Type B pancreatic cell (in vitro differentiated cells): ENCODE measurements at places on chromosomes 7 and 10.

DNA sequence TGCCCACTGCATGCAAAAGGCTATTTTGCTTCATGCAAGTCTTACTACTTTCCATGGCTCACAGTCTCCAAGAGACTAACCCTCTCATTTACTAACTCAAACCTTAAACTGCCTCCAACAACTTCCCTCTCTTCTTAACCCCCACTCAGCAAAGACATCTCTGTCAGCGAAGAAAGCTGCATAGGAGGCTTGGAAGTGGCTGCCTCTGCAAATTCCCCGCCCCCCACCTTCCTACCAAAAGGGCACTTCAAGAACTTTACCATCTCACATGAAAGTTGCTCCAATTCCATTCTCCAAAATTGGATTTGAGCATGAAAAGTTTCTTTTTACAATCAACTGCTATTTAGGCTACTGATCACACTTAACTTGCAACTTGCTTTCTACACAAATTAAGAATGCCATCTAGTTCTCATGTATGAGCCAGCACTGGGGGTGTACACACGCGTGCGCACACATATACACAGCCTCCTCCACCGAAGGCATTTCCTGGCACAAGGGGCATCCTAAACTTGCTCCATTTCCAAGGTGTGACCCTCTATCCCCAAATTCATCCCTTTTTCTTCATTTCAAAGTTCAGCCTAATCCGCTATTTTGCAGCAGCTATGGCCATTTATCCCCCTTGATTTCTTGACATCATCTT lies 1.8 kb downstream of the CCDC6 start:
- no peak for DNase-seq

GRCh38 chr7:98439484-98439883 lies 38.6 kb upstream of the BAIAP2L1 start:
- DNase-seq: no peak

DNA sequence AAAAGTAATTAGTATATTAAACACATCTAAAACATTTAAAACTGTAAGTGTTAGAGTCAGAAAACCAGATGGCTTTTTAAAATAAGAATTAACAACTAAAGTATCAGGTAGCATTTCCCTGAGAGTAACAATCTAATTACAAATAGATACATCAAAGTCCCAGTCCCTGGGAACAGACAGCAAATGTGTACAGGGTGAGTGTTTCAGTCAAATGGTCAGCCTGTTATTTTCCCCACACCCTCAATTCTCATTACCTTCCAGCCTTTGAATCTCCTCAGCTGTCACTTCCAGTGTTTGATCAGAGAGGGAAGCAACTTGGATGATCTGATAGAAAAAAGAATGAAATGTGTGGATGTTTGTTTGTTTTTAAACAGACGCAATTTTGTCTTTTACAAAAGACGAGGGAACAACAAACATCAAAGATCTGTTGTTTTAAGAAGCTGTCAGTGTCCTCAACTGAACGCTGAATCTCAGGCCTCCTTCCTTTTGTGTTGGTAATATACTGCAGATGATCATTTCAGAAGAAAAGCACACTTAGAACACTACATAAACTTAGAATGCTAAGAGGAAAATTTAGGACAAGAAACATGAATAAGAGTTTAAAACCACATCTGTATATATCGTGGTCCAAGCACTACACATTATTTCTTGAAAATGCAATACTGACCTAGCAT lies 29.8 kb downstream of the CEP41 start:
- DNase-seq: no peak

DNA sequence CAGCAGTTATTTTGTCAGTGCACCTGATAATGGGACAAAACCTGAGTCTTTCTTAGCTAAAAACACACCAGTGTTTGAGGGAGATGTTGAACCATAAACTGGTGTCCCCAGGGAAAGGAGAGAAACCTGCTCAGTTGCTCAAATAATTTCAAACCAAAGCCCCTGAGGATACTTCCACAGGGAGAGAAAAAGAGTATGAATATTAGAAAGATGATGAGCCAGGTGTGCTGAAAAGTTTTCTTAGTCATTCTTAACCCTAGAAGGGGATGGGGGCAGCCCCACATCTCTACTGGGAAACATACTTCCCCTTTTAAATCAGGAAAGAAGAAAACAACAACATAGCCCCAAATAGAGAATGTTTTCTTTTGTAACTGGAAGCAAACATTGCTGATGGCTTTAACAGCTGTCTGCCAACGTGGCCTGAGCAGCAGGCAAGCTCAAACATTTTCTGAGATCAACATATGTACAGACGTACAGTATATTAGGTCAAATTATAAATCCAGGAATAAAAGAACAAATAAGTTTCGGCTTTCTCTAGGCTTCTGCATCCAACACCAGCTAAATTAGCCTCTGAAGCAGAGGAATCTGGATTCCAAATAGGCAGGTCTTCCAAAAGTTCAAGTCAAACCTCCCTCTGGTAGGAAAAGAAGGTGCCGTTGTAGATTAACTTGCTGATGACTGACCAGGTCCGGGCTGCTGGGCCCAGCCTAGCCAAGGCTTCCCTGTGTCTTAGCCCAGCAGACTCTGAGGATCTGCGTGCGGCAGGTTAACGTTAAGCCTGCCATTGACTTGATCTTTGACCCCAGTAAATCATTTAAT lies 30.5 kb upstream of the FBXW4 start:
- DNase-seq: no peak

GRCh38 chr10:17430647-17431355 lies 23.6 kb downstream of the ST8SIA6 start:
- peak; percentile 74 for DNase-seq

- no peak for DNase-seq
Measured at GRCh38 chr10:114304571-114305421, 65.7 kb downstream of the VWA2 start.

GRCh38 chr7:155349601-155350331 lies 52.1 kb downstream of the INSIG1 start:
- no peak for DNase-seq
